Vagina (tissue), 2 donors: ENCODE measurements at places on chromosomes 7 and 10.
A peak's percentile ranks its signal among the peaks of the same experiment; 100 is the strongest.

- no peak for DNase-seq
Measured at GRCh38 chr7:55109404-55110167, 90.8 kb downstream of the EGFR start.

- no peak for DNase-seq
Measured at GRCh38 chr10:132612571-132613504, 75.3 kb downstream of the INPP5A start.

GRCh38 chr10:3199488-3199887 is 26.9 kb upstream of the PITRM1 start:
- DNase-seq = no peak

GRCh38 chr7:153590136-153590535 is 462.1 kb upstream of the DPP6 start:
- DNase-seq = no peak

GRCh38 chr10:120386896-120387295 is 70.1 kb upstream of the PLPP4 start:
- DNase-seq = no peak

DNA sequence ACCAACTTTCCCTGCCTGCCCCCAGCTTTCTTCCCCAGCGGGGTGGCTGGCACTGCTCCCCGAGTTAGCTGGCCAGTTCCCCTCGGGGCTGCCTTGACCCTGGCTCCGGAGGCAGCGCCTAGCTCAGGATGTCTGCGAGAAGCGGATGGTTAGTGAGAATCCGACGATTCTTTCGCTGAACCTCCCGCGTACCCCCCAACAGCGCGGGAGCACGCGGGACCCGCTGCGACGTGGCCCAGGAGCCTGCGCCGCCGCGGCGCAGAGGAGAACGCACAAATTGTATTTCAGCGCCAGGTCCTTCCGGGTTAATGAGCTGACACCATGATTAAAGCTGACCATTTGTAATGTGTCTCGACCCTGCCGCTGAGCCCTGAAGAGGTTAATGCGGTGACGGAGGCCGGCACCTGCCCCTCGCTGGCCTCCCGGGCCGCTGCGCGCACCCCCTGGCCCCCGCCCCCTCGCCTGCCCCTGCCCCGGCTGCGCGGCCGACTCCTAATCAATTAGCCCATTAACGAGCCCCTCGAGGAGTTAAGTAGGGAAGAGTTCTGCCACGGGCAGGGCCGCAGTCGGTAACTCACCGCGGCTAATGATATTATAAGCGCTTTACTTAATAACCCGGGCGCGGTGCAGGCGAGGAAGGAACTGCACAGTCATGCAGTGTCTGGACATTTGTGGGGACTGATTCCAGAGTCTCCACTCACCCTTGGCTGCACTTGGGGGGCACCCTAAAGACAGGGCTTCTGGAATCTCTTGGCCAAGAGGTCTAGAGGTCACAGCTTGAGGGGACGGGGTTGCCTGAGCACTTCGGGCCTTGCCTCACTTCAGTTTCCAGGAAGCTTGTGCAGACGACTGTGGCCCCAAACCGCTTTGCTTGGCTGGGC is 1.7 kb upstream of the HMX2 start:
- DNase-seq = no peak

DNA sequence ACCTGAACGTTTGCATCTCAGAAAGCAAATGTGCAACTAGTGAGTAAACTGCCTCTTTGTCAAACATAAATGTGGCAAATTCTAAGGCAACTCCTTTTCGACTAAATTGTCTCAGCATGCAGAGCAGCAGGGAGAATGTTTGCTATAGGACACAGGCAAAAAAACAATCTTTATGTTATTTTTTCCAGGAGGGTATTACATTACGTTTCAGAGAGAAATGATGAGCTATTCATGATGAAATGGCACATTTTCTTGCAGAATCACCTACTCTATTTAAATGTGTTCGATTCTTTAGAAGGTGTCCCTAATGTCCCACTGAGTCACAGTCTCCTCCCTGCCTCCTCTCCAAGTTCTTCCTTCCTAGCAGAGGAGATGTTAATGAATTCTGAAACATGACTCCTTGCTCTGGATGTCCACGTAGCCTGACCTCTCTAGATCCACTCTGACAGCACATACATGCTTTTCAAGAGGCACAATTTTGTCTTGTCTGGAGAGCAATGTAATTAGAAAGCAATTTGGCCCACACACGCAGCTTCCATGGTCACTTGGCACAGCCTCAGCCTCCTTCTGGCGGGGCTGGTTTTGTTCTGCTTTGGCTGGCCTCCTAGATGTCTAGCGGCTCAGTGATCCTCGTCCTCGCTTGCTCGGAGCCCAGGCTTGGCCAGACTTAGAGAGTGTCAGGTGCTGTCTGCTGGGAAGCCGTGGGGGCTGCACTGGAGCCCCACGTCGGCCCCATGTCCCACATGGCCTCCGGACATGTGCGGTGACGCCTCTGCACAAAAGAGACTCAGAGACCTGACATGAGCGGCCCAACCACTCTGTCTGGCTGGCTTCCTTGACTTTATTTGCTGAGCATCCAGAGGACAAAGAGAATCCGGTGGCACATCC is 125.7 kb upstream of the ZNF438 start:
- DNase-seq = no peak

DNA sequence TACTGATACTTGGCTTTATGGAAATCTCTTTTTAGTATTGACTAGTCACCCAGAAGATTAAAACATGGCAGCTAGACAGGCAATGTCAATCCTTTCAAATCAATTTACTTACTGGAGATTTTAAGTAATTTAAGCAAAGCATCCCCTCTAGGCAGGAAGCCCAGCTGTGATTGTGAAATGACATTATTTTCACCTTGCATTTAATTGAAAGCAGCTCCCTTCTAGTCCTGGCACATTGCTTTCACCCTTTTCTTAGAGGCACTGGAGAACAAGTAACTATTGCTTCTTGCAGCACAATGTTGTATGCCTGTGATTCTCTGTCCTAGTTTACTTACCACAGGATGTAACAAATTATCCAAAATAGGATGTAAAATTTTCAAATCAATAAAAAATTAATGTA is 13.3 kb downstream of the ST7 start:
- no peak for DNase-seq

GRCh38 chr10:46227571-46227935 is 59.2 kb upstream of the ANTXRL start:
- DNase-seq = peak; percentile 28

DNA sequence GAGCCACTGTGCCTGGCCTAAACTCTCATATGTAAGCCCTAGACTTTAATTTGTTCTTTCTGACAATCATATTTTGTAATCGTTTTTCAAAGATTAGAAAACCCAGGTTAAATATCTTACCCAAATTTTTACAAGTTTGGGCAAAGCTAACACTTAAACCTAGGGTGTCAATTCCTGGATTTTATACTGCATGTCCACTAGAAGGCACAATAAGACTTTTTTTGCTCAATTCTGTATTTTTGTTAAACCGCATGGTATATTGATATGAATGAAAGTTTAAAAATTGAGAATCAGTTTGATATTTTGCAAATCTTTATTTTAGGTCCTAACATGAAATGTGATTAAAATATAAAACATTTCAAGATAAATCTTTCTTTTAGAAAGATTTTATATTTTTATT is 29.3 kb downstream of the DYNC2I1 start:
- no peak for DNase-seq

GRCh38 chr7:135929249-135929648 is 47.9 kb downstream of the MTPN start:
- DNase-seq = no peak

GRCh38 chr7:26397796-26398426 is 106.2 kb downstream of the SNX10 start:
- DNase-seq = no peak

DNA sequence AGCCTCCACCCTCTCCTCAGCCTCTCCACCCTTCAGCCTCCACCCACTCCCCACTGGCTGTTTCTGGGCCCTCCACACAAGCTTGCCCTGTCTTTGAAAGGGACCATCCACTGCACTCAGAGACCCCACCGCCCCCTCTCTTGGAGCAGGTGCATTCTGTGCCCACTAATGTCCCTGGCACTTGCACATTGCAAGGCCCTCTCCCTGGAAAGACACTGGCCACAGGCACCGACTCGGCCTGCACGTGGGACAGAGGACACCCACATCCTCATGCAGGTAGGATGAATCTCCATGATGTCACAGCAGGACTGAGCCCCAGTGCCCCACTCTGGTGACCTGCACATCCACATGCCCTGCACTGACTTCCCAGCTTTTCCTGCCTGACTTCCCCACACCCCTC is 36.8 kb upstream of the EBF3 start:
- DNase-seq = peak; percentile 89

DNA sequence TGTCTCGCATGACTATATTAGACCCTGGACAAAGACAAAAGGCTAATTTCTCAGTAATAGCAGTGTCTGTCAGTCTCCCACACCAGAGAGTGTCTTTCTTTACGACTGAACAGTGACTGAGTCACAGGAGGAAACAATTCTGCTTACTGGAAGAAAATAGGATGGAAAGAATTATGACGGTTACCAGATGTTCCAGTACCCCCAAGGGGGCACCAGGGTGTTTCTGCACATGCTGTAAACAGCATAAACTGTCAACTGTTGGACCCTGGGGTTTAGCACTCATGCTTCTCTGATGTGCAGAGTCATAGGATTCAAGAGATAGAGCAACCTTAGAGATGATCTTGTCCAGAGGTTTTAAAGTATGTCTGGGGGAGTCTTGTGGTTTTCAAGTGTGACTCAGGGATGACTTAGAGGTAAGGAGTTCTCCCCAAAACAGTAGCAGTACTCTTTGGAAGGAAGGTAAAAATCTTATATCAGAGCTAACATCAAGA is 291.7 kb downstream of the THSD7A start:
- no peak for DNase-seq

- DNase-seq = no peak
Measured at GRCh38 chr7:82615527-82615926, 171.9 kb upstream of the CACNA2D1 start.

- peak; percentile 42 for DNase-seq
Measured at GRCh38 chr7:128356546-128357216, 4.8 kb downstream of the PRRT4 start.
